ENCODE measurements at places on chromosomes 2 and 18. TPM values are rescaled to one million over a fixed set of nuclear protein-coding genes. Genes with fewer than 3 reads are reported as not detected.

Gene CCNT2
- 28.9 TPM for total RNA-seq

Gene CCDC178
- total RNA-seq: not detected

Gene HOXD1
- total RNA-seq: not detected

Gene CFAP65
- total RNA-seq: not detected

Gene COL6A3
- total RNA-seq: 15.8 TPM

Gene C2orf92
- total RNA-seq: 6.7 TPM

Gene CRYGC
- not detected for total RNA-seq

Gene BCL11A
- total RNA-seq: 0.30 TPM

Gene GALNT5
- not detected for total RNA-seq

Gene TWIST2
- total RNA-seq: not detected

Gene NYAP2
- total RNA-seq: not detected

Gene CTNNA2
- total RNA-seq: not detected

Gene SOCS6
- 1.1 TPM for total RNA-seq

Gene SCN3A
- not detected for total RNA-seq

Gene SERPINB5
- not detected for total RNA-seq

Gene ACMSD
- not detected for total RNA-seq

Gene PKP4
- 36.5 TPM for total RNA-seq

Gene HRH4
- not detected for total RNA-seq

Gene AOX1
- not detected for total RNA-seq

Gene CARF
- total RNA-seq: 3.9 TPM

Gene EHD3
- 1.7 TPM for total RNA-seq

Gene DNAJB2
- total RNA-seq: 50.2 TPM

Gene CHCHD5
- 38.6 TPM for total RNA-seq

Gene MYO7B
- 0.15 TPM for total RNA-seq

Gene ARHGEF4
- total RNA-seq: 0.80 TPM

Gene MOGAT1
- not detected for total RNA-seq

Gene NAT8
- total RNA-seq: not detected

Gene SERPINB13
- not detected for total RNA-seq

Gene BOK
- not detected for total RNA-seq

Gene COLEC12
- total RNA-seq: not detected

Gene SPDYA
- total RNA-seq: 0.99 TPM

Gene EPHA4
- 2.0 TPM for total RNA-seq

Gene CDK15
- not detected for total RNA-seq

Gene NCKAP5
- total RNA-seq: not detected

Gene FNDC4
- total RNA-seq: not detected

Gene IRS1
- total RNA-seq: 3.7 TPM

Gene RNF152
- 0.21 TPM for total RNA-seq

Gene DOK6
- not detected for total RNA-seq

Gene DCAF17
- total RNA-seq: 23.5 TPM

Gene KATNAL2
- total RNA-seq: 0.82 TPM

Gene KCNG2
- total RNA-seq: not detected

Gene SP9
- not detected for total RNA-seq

Gene GRHL1
- 0.38 TPM for total RNA-seq

Gene PFN4
- not detected for total RNA-seq

Gene CCDC138
- 14.0 TPM for total RNA-seq

Gene ANKRD30BL
- total RNA-seq: not detected

Gene SNRNP200
- 200 TPM for total RNA-seq

Gene EMILIN1
- 0.69 TPM for total RNA-seq

Gene PLGLB1
- 2.0 TPM for total RNA-seq

Gene SNTG2
- 0.52 TPM for total RNA-seq

Gene RGPD3
- total RNA-seq: not detected

Gene CACNB4
- 0.08 TPM for total RNA-seq

Gene CFAP221
- not detected for total RNA-seq

Gene IL36RN
- not detected for total RNA-seq

Gene RUFY4
- total RNA-seq: not detected

Gene RAB6C
- 0.06 TPM for total RNA-seq

Gene CXCR4
- 81.0 TPM for total RNA-seq

Gene EFEMP1
- not detected for total RNA-seq

Gene SALL3
- 0.02 TPM for total RNA-seq

Gene CD8B
- 250 TPM for total RNA-seq
